ENCODE measurements at places on chromosomes 7 and 10.

GRCh38 chr10:74502963-74503608 lies 323.3 kb upstream of the KAT6B start:
- DNase-seq = no peak

DNA sequence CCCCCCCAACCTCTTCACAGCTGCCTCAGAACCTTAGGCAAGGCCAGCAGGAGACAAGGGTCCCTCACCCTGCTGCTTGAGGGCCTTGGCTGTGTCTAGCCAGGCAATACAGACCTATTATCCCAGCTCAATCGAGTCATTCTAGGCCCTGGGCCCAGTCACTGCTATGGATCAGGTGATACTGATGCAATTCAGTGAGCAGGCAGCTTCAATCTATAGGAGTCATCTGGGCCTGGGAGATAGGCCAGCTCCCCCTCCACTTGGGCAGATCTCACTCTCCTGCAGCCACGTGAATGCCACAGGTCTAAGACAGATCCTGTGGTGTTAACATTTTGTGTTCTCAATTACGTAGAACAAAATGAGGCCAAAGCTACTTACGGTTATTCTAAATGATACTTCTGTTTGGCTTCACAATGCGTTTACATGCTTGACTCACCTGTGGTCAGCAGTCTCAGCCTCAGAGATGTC lies 68.0 kb upstream of the LRRC4 start:
- DNase-seq = no peak

DNA sequence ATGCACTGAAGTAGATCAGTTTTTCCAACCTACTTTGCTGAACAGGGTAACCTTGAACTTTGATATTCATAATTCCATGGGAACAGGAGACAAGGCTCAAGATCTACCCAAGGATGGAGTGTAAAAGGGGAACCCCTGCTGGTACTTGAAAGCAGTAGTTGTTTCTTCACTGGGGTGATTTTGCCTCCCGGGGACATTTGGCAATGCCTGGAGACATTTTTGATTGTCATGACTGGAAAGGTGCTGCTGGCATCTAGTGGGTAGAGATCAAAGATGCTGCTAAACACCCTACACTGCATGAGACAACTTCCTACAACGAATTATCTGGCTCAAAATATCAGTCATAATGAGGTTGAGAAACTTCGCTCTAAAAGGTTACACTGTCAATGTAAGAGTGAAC lies 214.8 kb upstream of the CTBP2 start:
- DNase-seq = no peak

- no peak for DNase-seq
These were observed 119.5 kb downstream of the APBB1IP start for GRCh38 chr10:26557641-26558014.

GRCh38 chr7:80150611-80151273 lies 16.1 kb downstream of the GNAI1 start:
- no peak for DNase-seq

- no peak for DNase-seq
These were observed 34.5 kb downstream of the FRMD4A start for GRCh38 chr10:14296065-14296709.

DNA sequence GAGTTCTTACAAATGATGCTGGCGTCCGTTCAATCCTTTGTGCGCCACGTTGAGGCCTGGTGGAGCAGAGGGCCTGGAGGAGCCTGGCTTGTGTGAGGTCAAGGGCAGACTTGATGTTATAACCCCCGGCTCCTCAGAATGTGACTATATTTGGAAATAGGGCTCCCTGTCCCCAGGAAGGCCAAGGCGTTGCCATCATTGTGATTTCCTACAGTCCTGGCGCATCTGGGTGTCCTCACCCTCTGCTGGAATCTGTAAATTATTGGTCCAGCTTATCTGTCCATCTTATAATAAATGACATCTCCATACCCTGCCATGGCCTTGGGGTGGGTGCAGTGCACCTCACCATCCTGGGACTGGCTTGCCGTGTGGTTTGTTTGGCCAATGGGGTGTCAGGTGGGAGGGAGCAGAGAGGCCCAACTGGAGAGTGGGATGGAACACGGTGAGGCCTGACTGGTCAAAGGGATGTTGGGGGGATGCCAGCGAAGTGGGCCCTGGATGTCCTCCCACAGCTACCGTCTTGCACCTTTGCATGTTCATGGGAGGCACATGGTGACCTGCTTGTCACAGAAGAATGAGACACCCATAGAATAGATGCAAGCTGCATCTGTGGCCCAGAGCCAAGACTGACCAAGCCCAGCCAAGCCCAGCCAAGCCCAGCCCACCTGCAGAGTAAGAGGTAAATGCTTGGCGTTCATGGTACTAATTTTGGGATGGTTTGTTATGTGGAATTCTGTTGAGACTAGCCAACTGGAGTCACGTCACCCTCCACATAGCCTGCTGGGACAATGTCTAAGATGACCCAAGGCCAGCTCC lies 11.1 kb upstream of the LRRC27 start:
- no peak for DNase-seq

GRCh38 chr7:82209179-82209747 lies 234.3 kb downstream of the CACNA2D1 start:
- no peak for DNase-seq

DNA sequence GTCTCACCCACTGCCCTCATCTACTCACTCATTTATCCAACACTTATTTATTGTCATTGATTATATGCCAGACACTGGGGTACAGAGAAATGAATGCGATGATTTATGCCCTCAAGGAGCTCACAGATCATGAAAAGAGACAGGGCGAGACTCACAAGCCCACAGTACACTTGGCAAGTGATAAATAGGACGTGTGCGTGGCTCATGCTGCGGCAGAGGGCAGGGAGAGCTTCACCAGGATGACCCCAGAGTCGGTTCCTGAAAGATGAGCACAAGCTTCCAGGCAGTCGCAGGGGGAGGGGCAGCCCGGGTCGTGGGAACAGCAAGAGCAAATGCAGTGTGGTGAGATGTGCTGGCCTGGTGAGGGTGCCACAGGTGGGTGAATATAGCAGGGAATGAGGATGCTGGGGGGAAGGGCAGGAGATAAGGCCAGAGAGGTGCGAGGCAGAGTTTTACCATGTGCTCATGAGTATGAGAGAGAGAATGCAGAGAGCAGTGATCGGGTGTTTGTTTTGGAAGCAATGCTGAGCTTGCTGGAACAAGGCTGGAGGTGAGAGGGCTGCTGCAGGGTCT lies 70.9 kb downstream of the ATXN7L1 start:
- DNase-seq = no peak

DNA sequence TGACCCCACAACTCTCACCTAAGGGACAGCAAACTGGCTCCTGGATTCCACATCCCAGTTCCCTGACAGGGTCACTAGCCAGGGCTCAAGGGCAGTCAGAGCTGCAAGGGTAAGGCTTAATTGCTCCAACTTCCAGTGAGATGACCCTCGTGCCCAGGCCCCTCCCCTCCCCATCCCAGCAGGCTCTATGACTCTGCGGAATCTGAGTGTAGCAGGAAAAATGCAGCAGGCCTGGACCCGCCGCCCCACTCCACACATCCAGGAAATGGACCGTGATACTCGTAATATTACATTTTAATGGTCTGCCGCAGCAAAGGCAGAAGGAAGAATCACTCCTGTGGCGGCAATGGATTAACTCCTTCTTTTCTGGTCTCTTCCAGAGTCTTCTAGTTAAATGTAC lies 91.7 kb upstream of the CHST15 start:
- no peak for DNase-seq

DNA sequence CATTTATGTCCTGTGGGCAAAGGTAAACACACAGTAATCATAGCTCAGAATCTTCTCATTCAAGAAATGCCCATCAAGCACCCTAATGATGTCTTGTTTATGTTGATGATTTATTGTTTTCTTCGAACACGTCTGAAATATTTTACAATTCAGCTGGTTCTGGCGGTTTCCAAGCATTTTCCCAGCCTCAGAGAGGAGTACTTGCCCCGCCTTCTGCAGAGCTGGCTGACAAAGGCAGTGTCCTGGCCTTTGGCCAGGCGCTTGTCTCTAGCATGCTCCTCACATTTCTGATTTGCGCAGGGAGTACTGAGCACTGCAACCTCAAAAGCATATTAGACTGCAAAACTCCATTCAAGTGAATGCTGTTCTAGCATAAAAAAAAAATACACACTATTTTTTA lies 314.2 kb upstream of the GNAI1 start:
- DNase-seq = no peak

- DNase-seq = no peak
These were observed 124.1 kb downstream of the MAD1L1 start for GRCh38 chr7:2108501-2109250.

GRCh38 chr10:111392910-111393309 lies 316.1 kb downstream of the ADRA2A start:
- DNase-seq = no peak

DNA sequence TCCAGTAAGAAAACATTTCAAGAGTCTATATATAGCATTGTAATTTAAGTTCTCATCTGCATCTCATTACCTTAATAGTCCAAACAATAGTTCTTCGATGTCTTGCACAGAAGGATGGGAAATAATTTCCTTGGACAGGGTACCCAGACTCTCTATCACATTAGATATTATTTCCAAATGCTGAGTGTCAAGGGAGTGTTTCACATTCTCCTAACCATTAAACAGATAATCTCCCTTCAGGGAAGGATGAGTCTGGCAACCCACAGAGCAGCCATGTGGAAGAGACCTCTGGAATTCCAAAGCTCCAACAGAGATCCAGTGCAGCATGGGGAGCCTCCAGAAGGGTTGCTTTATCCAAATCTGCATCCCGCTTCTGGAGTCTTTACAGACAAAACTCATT lies 89.6 kb downstream of the FZD1 start:
- no peak for DNase-seq

GRCh38 chr7:88229302-88229995 lies 9.6 kb upstream of the SRI start:
- no peak for DNase-seq

- DNase-seq = no peak
These were observed 123.3 kb downstream of the WDR37 start for GRCh38 chr10:1179346-1180070.

- no peak for DNase-seq
These were observed 374.3 kb downstream of the INHBA start for GRCh38 chr7:41328544-41328943.

DNA sequence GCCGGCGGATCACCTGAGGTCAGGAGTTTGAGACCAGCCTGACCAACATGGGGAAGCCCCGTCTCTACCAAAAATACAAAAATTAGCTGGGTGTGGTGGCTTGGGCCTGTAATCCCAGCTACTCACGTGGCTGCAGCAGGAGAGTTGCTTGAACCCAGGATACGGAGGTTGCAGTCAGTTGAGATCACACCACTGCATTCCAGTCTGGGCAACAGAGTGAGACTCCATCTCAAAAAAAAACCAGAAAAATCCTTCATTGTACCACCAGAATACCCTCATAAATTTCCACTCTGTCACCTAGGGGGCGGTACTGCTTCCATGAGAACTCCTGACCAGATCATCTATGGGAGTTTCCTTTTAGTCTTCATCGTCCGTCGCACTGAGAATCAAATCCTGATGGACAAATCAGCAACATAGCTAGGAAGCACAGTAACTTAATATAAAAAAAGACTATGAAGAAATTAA lies 225.8 kb upstream of the KLF14 start:
- DNase-seq = no peak

GRCh38 chr10:112775381-112775780 lies 174.7 kb upstream of the TCF7L2 start:
- no peak for DNase-seq

DNA sequence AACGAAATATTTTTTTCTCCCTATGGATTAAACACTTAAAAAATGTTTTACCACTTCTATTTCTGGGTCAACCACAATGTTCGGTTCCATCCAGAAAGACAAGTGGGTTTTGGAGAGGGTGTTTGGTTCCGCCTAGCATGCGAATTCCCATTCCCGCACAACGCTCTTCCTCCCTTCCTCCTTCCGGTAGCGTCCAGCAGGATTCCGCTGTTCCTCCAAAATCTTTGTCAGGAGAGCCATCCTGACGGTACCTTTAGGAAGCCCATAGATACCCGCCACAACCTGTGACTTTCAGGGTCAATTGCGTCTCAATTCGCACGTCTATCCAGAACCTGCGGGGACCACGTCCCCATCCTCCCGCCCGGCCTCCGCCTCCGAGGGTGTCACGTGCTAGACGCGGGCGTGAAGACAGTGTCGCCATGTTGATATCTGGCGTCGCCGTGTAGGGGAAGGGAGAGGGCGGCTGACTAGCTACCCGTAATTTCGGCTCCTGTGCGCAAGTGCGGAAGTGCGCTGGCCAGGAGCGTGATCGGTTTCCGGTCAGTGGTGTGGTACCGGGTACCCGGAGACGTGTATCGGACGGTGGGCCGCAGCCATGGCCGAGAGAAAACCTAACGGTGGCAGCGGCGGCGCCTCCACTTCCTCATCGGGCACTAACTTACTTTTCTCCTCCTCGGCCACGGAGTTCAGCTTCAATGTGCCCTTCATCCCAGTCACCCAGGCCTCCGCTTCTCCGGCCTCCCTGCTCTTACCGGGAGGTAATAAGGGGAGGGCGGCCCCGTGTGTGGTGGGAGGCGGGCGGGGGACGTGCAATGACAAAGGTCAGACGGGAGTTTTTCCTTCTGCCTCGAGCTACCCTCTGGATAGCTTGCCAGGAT lies at the start of gene SEC23IP:
SEC23IP (plus strand) TSS at position 543 of the 878 bp plus-strand sequence; CDS start at position 596, 53 bp downstream.
- DNase-seq = peak; percentile 91

- DNase-seq = no peak
These were observed 10.7 kb downstream of the NCOA4 start for GRCh38 chr10:46019569-46020343.

DNA sequence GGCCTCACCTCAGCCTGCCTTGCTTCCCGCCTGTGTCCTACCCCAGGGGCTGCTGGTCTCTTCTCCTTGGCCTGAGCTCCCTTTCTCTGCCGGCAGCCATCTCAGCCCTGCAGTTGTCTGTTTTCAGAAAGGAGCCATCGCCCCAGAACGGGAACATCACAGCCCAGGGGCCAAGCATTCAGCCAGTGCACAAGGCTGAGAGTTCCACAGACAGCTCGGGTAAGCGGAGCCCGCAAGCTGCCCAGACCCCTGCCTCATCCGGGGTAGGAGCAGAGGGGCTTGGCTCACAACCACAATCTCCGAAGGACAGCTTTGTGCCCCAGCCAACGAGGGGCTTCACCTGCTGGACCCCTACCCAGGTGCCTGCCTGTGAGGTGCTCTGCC lies 5.3 kb upstream of the DEPP1 start:
- DNase-seq = no peak

- no peak for DNase-seq
These were observed 105.4 kb upstream of the ABCB5 start for GRCh38 chr7:20509892-20510572.

- DNase-seq = no peak
These were observed 160.6 kb upstream of the ADO start for GRCh38 chr10:62643606-62644587.

DNA sequence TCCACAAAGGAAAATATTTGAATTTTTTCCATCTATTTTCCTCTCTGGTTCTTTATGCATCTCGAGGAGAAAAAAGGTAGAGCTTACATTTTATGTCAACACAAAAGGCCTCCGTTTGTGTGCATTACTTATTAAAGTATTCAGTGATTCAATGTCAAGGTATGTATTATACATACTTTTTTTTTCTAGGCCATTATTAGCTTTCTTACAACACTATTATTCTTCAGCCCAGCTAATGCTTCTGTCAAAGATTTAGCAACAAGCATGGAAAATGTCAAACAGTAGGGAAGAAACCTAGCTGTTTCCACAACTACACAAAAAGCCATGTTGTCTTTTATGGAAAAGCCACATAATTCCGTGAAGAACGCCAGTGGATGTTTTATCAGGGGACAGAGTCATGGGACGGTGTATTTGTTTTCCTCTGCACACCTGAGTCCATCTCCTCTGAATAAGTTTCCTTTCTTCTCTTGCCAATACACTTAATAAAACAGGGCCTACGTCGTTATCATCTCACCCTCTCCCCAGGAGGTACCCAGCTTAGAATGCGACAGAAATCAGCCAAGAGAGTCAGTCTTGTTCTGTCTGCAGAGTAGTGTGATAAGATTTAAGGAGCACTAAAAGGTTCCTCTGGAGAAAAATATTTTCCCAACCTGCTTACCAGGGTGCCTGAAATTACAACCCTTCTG lies 209.7 kb upstream of the AUTS2 start:
- DNase-seq = no peak

Measured in GM18507 (cell line).